ENCODE measurements at places on chromosomes 1 and 21. TPM values are rescaled to one million over a fixed set of nuclear protein-coding genes. Genes with fewer than 3 reads are reported as not detected.

Gene AMIGO1
- total RNA-seq: 0.81 TPM

Gene GPR25
- not detected for total RNA-seq

Gene GFI1
- 0.13 TPM for total RNA-seq

Gene SH3BGR
- 5.7 TPM for total RNA-seq

Gene TSHB
- total RNA-seq: not detected

Gene CLDN14
- 0.13 TPM for total RNA-seq

Gene CD52
- total RNA-seq: not detected

Gene KRTAP7-1
- total RNA-seq: not detected

Gene ADAM30
- not detected for total RNA-seq

Gene VANGL2
- not detected for total RNA-seq

Gene SDC3
- 23.4 TPM for total RNA-seq

Gene RAB25
- not detected for total RNA-seq

Gene YOD1
- 5.4 TPM for total RNA-seq

Gene TRIM67
- total RNA-seq: under 0.01 TPM

Gene KRTAP12-2
- total RNA-seq: not detected

Gene S100A5
- total RNA-seq: 0.26 TPM

Gene MEGF6
- total RNA-seq: 142 TPM

Gene TMOD4
- total RNA-seq: not detected

Gene SLC44A3
- 1.7 TPM for total RNA-seq

Gene RHBG
- not detected for total RNA-seq

Gene C1orf232
- not detected for total RNA-seq

Gene F5
- total RNA-seq: under 0.01 TPM

Gene MTMR11
- 6.3 TPM for total RNA-seq

Gene ADGRB2
- 4.0 TPM for total RNA-seq

Gene APCS
- total RNA-seq: not detected

Gene TSPAN1
- 1.6 TPM for total RNA-seq

Gene CYP2J2
- 0.13 TPM for total RNA-seq

Gene TRPM2
- total RNA-seq: not detected

Gene PDC
- total RNA-seq: 0.06 TPM

Gene INKA2
- 7.1 TPM for total RNA-seq

Gene PLA2G4A
- 130 TPM for total RNA-seq

Gene KRTAP21-2
- total RNA-seq: not detected

Gene DONSON
- 23.1 TPM for total RNA-seq

Gene DMBX1
- total RNA-seq: not detected

Gene ELF3
- 0.12 TPM for total RNA-seq

Gene PTGER3
- 0.13 TPM for total RNA-seq

Gene MIXL1
- total RNA-seq: not detected

Gene SLC45A3
- 2.6 TPM for total RNA-seq

Gene TMIGD3
- total RNA-seq: not detected

Gene NDUFS2
- total RNA-seq: 146 TPM

Gene SLC5A9
- total RNA-seq: not detected

Gene LMX1A
- not detected for total RNA-seq

Measured in aortic smooth muscle cell (primary cell).